Left lung (tissue), 14 donors: ENCODE measurements at places on chromosomes 12 and 14.

- no peak for DNase-seq
Measured at GRCh38 chr14:35352274-35353233, 52.0 kb downstream of the NFKBIA start.

- DNase-seq, result no peak
Measured at GRCh38 chr12:41058266-41058665, 129.9 kb upstream of the PDZRN4 start.

DNA sequence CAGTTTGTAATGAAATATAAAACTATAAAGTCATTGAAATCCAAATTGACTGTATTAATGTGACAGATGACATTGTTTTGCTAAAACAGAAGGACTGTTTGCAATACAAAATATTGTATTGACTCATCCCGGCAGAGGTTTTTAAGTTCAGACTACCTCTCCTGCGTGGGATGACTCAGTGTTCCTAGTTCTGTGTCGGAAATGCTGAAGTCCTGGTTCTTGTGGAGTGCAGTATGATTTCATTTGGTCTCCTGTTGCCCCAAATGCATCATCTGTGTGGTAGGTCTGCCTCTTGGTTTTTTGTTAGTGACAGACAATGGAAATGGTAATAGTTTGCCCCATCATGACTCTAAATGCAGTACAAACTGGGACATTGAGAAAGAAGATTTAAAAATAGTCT, 27.8 kb downstream of the PELI2 start:
- DNase-seq, result no peak

- no peak for DNase-seq
Measured at GRCh38 chr12:131729254-131729955, 18.5 kb downstream of the SFSWAP start.

GRCh38 chr12:109816870-109817269, 16.3 kb downstream of the TRPV4 start:
- no peak for DNase-seq
